ENCODE measurements at places on chromosomes 6 and 20.
A peak's percentile ranks its signal among the peaks of the same experiment; 100 is the strongest.

GRCh38 chr20:38581013-38581412 is at the start of gene ADIG:
Gene ADIG, plus strand, starts transcription at chr20:38581197. Its CDS starts 54 bp downstream, at chr20:38581251.
- no peak for DNase-seq

DNA sequence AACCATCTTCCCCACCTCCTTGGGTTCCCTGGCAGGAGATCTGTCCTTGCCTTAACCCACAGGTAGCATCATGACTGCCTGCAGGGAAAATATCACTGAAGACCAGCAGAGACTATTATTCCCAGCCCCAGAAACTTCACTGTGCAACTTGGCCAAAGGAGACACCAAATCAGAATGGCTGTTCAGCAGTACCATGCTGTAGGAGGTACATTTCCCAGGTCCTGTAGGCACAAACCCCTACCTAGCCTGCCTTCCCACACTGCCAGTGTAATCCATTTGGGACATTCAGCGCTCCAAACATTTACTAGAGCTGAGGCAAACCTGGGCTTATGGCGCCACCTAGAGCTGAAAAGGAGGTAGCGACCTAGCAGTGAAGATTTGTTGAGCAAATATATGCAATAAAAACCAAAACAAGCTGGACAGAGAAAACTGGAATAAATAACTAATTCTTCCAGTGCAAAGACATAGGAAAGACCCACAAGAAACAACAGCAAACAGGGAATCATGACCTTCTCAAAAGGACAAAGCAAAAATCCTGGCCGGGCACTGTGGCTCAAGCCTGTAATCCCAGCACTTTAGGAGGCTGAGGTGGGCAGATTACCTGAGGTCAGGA is 60.3 kb downstream of the VTA1 start:
- no peak for DNase-seq

DNA sequence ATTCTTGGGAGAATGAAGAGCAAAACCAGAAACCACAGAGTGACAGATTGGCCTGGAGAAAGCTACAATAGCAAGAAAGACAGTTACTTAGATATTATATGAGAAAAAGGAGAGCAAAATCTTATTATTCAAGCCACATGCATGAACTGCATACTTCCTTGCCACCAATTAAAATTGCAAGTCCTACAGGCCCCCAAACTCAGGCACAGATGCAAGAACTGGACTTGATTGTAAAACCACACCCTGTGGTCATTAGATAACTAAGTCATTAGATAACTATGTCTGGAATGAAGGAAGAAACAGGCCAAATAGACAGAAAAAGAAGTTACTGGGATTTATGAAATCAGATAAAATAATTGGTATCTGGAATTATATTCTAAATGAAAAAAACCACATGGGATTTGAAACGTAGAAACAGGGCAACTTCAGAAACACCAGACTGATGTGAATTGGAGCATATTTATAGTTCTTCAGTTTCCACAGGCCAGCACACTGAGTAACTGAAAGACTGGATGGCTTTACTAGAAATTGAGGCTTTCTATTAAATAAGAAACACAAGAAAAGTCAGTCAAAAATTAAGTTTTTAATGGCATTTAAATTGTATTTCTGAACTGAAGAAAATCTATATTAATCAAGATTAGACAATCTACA is 49.4 kb upstream of the CARMIL1 start:
- no peak for DNase-seq

- DNase-seq = no peak
These were observed 142.2 kb downstream of the ARID1B start for GRCh38 chr6:156919370-156919769.

- DNase-seq = peak; percentile 57
These were observed 106.1 kb upstream of the AKIRIN2 start for GRCh38 chr6:87808005-87808757.

DNA sequence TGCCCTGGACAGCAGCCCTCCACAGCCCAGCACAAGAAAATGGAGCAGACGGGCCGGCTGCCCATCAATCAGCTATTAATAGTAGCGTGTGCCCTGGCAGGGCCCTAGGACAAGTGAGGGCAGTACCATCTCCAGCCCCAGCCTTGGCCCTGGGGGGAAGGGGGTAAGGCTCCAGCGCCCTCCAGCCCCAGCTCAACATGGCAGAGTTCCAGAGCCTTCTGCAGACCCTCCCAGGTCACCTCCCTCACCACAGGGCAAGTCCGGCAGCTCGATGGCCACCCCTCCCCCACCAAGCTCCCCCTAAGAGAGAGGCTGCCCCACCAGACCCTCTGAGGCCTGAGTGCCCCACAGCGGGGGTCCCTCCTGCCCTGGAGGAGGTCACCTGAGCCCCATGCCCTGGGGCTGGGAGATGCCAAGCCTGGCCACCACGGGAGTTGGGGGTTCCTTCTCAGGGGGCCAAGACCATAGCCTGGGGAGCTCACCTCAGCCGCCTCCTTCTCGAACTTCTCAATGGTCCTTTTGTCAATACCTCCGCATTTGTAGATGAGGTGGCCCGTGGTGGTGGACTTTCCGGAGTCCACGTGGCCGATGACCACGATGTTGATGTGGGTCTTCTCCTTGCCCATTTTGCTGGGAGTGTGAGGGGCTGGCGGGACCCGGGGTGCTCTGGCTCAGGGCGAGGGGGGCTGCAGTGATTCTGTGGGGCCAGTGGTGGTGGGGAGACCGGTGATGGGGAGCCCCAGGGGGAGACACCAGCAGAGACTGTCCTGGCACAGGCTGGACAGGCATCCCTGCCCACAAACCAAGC is 1.5 kb downstream of the EEF1A2 start:
- DNase-seq = no peak

DNA sequence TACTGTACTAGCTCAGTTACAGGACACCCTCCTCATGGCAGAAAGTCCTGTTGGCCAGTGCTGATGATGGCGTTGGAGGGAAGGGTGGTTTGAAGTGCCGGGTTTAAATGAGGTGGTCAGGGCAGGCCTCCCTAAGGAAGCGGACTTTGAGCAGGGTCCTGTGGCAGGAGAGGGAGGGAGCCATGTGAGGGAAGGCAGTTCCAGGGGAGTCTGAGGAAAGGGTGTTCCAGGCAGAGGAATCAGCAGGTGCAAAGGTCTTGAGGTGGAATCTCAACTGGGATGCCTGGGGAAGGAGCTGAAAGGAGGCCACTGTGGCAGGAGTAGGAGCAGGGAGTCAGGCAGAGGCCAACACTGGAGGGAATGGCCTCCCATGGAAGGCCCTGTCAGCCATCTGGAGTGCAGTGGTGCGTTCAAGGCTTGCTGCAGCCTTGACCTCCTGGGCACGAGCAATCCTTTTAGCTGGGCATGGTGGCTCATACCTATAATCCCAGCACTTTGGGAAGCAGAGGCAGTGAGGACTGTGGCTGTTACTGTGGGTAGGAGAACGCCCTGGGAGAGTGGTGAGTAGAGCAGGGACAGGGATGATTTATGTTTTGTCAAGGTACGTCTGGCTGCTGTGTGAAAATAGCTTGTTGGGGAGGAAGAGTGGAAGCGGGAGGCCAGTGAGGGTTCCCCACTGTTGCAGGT is 26.2 kb downstream of the VSTM2L start:
- DNase-seq = no peak

- DNase-seq = no peak
These were observed 26.1 kb upstream of the ZNF831 start for GRCh38 chr20:59137532-59137931.

DNA sequence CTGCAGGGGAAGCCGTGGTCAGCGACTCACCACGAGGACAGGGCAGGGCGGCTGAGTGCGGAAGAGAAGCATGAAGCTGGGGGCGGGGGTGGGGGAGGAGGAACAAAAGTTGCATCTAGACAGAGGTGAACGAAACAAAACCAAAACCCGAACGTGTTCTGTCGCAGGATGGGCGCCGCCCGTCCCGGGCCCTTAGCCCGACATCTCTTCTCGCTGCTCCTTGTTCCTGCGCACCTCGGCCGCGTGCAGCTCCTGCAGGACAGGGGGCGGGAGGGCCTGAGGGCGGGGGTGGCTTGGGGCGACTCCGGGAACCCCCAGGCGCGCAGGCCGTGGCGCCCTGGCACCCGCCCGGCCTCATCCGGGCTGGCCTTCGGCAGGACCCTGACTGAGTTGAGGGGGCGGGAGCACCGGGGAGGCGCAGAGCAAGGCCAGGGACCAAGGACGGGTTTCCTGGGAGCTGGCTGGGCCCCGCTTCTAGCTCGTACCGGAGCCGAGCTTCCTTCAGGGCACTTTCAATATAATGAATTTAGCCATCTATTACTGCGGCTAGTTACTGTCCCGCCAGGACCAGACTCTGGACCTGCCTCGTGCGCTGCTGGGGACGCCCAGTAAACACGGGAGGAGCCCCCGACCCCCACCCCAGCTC is 12.0 kb downstream of the STMN3 start:
- DNase-seq = peak; percentile 41

DNA sequence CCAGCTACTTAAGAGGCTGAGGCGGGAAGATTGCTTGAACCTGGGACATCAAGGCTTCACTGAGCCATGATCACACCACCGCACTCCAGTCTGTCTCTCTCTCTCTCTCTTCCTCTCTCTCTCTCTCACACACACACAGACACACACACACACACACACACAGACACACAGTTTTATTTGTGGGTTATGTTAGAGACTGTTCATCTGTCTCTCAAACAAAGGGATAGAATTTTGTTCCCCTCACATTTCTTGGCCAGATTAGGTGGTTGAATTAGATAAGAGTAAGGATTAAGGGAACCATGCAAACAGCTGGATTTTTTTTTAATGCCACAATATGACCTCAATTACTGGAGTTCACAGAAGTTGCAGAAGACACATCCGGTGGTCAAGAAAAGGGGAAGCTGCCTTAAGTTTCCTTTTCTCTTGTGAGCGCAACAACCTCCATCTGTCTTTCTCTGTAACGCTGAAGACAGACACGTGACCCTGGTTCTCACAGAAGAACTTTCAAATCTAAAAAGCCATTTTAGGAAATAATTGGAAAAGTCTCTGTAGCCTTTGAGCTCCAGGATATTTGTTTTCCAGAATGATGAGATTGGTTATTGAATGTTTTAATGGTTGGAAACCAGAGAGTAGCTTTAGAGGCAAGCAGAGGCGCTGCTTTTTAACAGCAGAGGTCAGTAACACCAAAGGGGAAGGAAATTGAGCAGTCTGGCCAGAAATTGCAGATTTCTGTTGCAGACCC is 32.9 kb upstream of the LGSN start:
- DNase-seq = no peak

GRCh38 chr6:12417191-12417590 is 127.0 kb downstream of the EDN1 start:
- DNase-seq = no peak

DNA sequence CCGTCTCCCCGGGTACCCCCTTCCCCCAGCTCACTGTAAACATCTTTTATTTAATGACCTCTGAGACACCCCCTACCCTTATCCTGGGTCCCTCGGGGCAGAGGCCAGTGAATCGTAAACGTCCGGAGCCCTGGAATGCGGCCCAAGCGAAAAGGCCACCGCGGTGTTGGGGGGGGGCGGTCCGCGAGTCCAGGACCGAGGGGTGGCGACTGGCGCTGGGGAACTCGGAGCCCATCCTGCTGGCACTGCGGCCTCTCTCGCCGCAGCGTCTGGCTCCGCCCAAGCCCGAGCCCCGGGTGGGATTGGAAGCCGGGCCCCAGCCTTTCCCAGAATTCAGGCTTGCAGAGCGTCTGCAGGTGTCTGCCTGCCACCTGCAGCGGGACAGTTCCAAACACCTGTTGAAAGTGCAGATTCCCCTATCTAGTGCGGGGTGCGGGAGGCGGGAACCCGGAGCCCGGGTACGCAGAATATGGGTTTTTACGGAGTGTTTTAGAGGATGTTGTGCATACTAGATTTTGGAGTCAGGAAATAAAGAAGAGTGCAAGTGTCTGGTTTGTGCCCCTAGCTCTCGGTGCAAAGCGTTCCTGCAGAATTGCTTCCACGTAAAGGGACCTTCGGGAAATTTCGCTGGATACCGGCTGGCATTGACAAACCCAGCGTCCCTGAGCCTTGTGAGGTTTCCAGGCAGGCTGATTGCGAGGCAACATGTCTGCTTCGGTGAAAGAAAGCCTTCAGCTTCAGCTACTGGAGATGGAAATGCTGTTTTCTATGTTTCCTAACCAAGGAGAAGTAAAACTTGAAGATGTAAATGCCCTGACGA is 800 bp downstream of the RWDD2A start:
- no peak for DNase-seq

- no peak for DNase-seq
These were observed 64.0 kb downstream of the VEGFA start for GRCh38 chr6:43833996-43834390.

DNA sequence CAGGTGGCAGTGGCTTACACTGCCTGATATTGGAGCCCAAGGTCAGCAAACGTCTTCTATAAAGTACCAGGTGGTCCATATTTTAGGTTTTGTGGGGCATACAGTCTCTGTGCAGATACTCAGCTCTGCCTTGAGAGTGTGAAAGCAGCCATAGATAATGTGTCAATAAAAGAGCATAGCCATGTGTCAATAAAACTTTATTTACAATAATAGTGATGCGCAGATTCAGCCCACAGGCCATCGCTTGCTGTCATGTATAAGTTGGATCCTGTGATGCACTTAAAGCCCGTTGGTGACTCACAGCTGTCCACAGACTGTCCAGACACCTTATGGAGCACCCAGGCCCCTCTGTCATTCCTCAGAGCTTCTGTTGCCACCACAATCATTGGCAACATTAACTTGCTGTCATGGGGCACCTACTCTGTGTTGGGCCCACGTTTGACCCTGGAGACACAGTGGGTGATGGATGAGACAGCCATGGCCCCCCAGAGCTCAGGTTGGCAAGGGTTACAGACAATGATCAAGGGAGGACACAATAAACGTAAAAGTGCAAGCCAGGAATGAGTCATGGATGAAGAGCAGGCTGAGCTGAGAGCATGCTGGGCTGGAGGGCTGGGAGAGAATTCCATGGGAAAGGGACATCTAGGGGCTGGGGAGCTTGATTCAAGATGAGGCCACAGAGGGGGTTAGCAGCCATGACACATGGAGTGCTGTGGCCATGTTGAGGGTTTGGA is 173.6 kb downstream of the TAF4 start:
- DNase-seq = no peak

GRCh38 chr20:4449957-4450715 is 271.6 kb upstream of the PRND start:
- DNase-seq = no peak

- DNase-seq = no peak
These were observed 661 bp downstream of the LCA5 start for GRCh38 chr6:79536585-79536953.

GRCh38 chr6:130459316-130459715 is 93.5 kb downstream of the TMEM200A start:
- no peak for DNase-seq

DNA sequence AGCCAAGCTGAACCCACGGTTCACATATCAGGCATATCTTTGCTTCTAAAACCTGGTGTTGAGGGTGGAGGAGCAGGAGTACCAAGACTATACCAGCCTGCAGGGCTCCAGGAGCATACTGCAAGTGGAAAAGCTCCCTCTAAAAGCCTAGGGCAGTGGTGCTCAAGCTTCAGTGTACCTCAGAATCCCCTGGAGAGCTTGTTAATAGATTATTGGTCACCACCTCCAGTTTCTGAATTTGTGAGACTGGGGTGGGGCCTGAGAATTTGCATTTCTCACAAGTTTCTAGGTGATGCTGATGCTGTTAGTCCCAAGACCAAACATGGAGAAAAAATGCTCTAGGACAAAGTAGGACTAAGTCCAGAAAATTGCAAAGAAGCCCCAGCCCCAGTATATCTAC is 65.4 kb downstream of the FILIP1 start:
- no peak for DNase-seq

Data from T-helper 2 cell (primary cell).